ENCODE measurements at places on chromosomes 4 and X. TPM values are rescaled to one million over a fixed set of nuclear protein-coding genes. Genes with fewer than 3 reads are reported as not detected.

SHOX gene
- total RNA-seq: 0.96 TPM

ZAR1 gene
- total RNA-seq: 0.48 TPM

KIF4A gene
- 0.24 TPM for total RNA-seq

HOPX gene
- total RNA-seq: 103 TPM

NLGN3 gene
- 6.7 TPM for total RNA-seq

CT45A1 gene
- not detected for total RNA-seq

CFAP47 gene
- total RNA-seq: 0.96 TPM

ALB gene
- total RNA-seq: 7.0 TPM

HERC3 gene
- total RNA-seq: 24.3 TPM

HTN3 gene
- 4.8 TPM for total RNA-seq

HELQ gene
- total RNA-seq: 3.4 TPM

CLGN gene
- 3.6 TPM for total RNA-seq

SRPX2 gene
- total RNA-seq: 40.0 TPM

ZFP92 gene
- 5.1 TPM for total RNA-seq

NUDT10 gene
- total RNA-seq: 4.1 TPM

ATOH1 gene
- 0.48 TPM for total RNA-seq

FGF13 gene
- 25.3 TPM for total RNA-seq

XPNPEP2 gene
- total RNA-seq: 0.24 TPM

UGT2B11 gene
- total RNA-seq: 2.2 TPM

PNMA3 gene
- total RNA-seq: 15.4 TPM

SLC9A7 gene
- 1.9 TPM for total RNA-seq

FGFRL1 gene
- 16.4 TPM for total RNA-seq

USP17L29 gene
- not detected for total RNA-seq

PPBP gene
- total RNA-seq: 22.6 TPM

XKRX gene
- 4.3 TPM for total RNA-seq

DCX gene
- 0.72 TPM for total RNA-seq

ZNF630 gene
- total RNA-seq: 5.1 TPM

LRPAP1 gene
- 68.1 TPM for total RNA-seq

AWAT1 gene
- total RNA-seq: not detected

CCKAR gene
- total RNA-seq: not detected

FAM47E gene
- total RNA-seq: 4.3 TPM

USP26 gene
- total RNA-seq: 3.1 TPM

LUZP4 gene
- 5.1 TPM for total RNA-seq

PSAPL1 gene
- 0.24 TPM for total RNA-seq

FAM114A1 gene
- total RNA-seq: 198 TPM

AMBN gene
- total RNA-seq: 7.9 TPM

HSD17B13 gene
- total RNA-seq: 1.9 TPM

RENBP gene
- total RNA-seq: 11.1 TPM

P2RY8 gene
- 1.2 TPM for total RNA-seq

GABRA4 gene
- 5.3 TPM for total RNA-seq

SORCS2 gene
- 9.6 TPM for total RNA-seq

REPS2 gene
- total RNA-seq: 5.3 TPM

CXCL5 gene
- 2.6 TPM for total RNA-seq

CYSLTR1 gene
- 8.2 TPM for total RNA-seq
